ENCODE measurements at places on chromosomes 16 and 17.

- no peak for ATAC-seq
Measured at GRCh38 chr17:79496422-79497005, 114.3 kb downstream of the RBFOX3 start.

GRCh38 chr16:75065521-75066149, 50.9 kb downstream of the LDHD start:
- no peak for ATAC-seq

DNA sequence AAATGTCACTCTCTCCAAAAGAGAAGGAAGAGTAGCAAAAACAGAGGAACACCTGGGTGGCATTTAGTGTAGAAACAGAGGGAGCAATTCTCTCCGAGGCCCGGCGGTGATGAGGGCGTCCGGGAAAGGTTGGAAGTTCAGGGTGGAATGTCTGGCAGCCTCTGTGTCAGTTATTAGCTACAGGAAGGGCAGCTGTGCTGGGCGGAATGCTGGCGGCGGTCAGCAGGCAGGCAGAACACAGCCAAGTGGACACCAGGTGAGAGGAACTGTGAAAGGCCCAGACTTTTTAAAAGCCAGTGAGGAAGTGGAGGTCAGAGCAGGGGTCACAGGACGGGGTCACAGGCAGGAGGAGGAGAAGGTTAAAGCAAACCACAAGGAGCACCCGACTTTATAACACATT, 238.1 kb downstream of the NTN1 start:
- no peak for ATAC-seq

GRCh38 chr16:70730944-70731343, 45.1 kb upstream of the MTSS2 start:
- no peak for ATAC-seq

DNA sequence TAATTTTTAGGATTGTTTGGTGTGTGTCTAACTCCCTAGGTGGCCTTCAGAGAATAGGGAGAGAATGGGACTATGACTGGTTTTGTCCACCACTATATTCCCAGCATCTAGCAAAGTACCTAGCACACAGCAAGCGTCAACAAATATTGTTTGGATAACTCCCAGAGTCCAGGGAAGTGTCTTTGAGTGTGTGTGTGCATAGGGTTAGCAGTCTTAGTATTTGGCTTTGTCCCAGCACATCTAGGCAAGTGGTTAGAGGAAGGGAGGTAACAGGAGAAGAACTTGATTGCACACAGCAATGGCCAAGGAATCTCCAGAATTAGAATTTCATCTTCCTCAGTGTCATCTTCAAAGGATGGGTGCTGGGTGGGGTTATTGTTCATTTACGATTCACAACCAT, 385.4 kb upstream of the CDH5 start:
- ATAC-seq = no peak

DNA sequence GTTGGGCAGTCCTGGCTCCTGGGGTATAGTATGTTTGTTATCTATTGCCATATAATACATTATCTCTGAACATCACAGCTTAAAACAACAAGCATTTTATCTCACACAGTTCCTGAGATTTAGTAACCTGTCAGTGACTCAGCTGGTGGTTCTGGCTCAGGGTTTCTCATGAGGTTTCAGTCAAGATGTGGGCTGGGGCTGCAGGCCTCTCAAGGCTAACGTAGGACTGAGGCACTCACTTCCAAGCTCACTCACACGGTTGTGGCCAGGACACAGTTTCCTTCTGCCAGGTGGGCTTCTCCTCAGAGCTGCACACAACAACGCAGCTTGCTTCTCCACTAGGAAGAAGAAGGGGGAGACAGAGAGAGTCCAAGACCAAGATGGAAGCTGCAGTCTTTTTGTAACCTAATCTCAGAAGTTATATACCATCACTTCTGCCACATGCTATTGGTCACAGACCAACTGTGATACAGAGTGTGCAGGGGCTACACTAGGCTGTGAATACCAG, 10.3 kb upstream of the MED13 start:
- no peak for ATAC-seq

DNA sequence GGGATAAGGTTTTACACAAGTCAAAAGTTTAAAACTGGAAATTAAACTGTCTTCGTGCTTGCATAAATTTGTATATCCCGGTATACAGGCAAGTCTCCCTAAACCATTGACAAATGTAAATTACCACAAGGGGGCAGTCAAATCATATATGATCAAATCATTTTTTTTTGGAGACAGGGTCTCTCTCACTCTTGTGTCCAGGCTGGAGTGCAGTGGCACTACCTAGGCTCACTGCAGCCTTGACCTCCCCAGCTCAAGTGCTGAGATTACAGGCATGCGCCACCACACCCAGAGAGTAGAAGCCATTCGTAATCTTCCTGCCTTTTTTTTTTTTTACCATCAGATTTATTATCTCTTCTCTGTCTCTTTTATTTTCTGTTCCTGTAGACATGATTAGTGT, 18.5 kb downstream of the TOP2A start:
- ATAC-seq = peak; percentile 60

DNA sequence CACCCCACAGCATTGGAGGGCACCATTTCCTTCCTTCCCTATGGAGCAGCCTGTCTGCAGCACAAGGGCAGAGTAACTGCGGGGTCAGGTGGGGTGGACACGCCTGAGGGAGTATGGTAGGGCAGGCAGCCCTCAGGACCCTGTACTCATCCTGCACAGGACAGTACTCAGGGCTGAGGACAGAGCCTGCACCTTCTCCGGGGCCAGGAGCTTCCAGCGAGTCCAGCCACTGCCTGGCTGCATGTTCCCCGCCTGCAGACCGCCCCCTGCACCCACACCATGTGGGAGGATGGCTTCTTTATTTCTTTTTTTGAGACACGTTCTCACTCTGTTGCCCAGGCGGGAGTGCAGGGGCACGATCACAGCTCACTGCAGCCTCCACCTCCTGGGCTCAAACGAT, 47.6 kb upstream of the CDC42EP4 start:
- no peak for ATAC-seq

All from activated CD4-positive, CD25-positive, alpha-beta regulatory T cell treated with anti-CD3 and anti-CD28 coated beads, Interleukin-2, amount 50 U/mL, for 24 hours (primary cell).